ENCODE measurements at places on chromosomes 1 and 21.

GRCh38 chr1:89816366-89816765 lies 4.5 kb upstream of the LRRC8D start:
- no peak for DNase-seq

GRCh38 chr21:45801989-45802388 lies 158.5 kb downstream of the PCBP3 start:
- DNase-seq, result peak; percentile 42

GRCh38 chr1:230334447-230334837 lies 91.7 kb downstream of the PGBD5 start:
- no peak for DNase-seq

GRCh38 chr1:11156441-11156840 lies 32.7 kb upstream of the ANGPTL7 start:
- no peak for DNase-seq

DNA sequence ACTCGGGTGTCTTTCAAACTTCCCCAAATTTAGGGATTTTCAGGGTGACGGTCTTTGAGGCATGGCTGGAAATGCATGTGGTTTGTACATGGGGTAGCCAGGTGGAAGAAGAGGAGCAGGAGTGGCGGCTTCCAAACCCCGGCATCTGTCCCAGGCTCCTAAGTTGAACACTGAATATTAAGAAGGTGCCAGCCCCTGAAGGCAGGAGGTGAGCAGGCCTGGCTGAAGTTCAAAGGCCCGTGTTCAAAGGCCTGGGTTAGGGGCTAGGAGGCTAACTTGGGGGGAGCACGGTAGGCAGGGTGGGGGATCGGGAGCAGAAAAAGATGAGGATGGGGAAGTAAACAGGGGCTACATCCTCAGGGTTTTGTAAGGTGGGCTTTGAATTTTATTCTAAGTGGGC lies 42.8 kb downstream of the ELK4 start:
- DNase-seq, result no peak

- no peak for DNase-seq
Observed at GRCh38 chr1:3842912-3843311, 14.1 kb downstream of the CEP104 start.

- DNase-seq, result peak; percentile 55
Observed at GRCh38 chr1:184222652-184223052, 164.2 kb upstream of the C1orf21 start.

GRCh38 chr1:112708002-112708448 lies 1.1 kb upstream of the RHOC start:
- no peak for DNase-seq

DNA sequence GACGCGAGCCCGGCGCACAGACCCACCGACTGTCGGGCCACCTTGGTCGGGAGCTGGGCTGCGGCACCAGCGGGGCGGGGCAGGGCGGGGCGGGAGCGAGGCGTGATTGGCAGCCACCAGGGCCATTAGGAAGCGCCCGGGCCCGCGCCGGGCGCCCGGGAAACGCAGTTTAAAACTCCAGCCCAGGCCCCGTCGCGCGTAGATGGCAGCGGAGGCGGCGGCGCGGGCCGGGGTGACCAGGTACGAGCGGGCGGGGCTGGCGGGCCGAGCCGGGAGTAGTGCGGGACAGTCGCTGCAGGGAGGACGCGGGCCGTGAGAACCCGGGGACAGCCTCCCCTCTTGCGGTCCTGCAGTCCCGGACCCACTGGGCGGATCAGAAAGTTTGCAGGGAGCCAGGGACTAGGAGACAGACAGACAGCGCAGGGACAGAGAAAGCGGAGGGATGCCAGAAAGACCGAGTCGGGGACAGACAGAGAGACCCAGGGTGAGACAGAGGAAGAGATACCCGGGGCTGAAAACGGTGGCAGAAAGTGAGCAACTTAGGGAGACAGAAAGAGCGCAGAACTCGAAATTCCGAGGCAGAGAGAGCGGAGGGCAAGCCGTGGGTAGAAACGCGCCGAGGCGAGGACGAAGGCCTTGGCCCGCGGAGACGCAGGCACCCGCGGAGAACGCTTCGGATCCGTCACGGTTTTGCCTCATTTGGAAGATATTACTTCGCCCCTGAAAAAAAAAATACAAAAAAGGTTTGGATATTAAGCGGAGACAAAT lies at the start of gene DMBX1:
TSS of gene DMBX1 (plus strand) at position 199 of the 768 bp plus-strand sequence. CDS start 17,175 bp downstream, outside the sequence.
- DNase-seq, result peak; percentile 59

- DNase-seq, result peak; percentile 40
Observed at GRCh38 chr1:204523605-204524215, 7.5 kb downstream of the MDM4 start.

DNA sequence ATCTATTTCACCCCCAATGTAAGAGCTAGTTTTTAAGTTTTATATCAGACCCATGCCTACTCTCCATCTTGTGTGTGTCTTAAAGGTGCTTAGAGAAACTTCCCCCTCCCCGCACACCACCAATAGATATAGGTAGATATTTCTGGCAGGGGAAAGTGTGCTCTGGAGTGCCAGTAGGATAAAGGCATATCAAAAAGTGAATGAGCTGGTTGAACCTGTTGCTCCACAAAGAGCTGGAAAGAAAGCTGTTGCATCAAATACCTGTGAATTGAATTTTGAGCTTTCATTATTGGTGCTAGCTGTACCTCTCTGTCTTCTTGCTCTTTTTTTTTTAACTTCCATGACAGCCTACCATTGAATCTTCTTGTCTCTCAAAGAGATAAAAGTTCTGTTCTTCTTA lies 32.8 kb downstream of the ARID1A start:
- DNase-seq, result no peak

- DNase-seq, result no peak
Observed at GRCh38 chr1:59664166-59664565, 150.6 kb upstream of the HOOK1 start.

DNA sequence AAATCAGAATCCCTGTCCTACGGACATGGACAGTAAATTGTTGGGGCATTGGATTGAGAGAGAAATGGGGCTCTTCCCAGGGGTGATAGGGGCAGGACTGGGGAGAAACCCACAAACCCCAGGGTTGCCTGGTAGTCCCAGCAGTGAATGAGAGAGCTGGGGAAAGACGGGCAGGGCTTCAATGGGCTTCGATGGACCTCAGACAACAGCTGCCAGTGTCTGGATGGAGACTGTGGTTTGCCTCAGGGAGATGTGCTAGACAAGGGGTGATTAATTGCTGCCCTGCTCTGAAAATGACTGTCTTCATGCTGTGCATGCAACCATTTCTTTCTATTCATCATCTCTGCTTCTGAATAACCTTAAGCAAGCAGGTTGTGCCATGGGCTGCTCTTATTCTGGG lies 7.4 kb downstream of the GPR25 start:
- no peak for DNase-seq

GRCh38 chr21:15333136-15333710 lies 268.4 kb upstream of the NRIP1 start:
- no peak for DNase-seq

DNA sequence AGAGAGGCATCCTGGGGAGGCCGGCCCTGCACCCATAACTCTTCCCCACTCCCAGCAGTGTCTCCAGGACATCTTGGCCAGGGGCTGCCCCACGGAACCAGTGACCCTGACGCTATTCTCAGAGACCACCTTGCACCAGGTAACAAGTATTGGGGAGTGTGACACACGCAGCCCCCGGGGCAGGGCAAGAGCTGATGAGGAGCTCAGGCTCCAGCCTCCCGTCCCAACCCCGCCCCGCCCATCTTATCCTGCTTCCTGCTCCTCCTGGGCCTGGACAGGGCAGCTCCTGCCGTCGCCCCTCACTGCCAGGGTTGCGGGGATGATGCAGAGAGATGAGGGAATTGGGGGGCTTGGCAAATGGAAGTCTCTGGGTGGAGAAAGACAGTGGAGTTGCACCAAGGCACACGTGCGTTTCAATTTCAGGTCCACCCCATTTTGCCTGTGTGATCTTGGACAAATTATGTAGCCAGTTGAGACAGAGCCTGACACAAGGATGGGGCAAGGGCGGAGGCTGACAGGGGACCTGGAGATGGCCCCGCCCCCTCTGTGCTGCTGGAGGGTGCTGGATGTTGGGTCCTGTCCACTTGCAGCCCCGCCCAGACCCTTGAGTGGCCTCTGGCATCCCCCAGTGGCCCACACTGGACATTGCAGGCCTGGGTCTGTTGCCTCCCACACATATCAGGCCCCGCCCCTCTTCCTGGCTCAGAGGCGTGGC lies 10.7 kb downstream of the CLCNKA start:
- DNase-seq, result peak; percentile 94

- no peak for DNase-seq
Observed at GRCh38 chr1:222048094-222048595, 306.3 kb upstream of the DUSP10 start.

GRCh38 chr1:206925106-206925736 lies 3.5 kb upstream of the FCMR start:
- DNase-seq, result peak; percentile 73

DNA sequence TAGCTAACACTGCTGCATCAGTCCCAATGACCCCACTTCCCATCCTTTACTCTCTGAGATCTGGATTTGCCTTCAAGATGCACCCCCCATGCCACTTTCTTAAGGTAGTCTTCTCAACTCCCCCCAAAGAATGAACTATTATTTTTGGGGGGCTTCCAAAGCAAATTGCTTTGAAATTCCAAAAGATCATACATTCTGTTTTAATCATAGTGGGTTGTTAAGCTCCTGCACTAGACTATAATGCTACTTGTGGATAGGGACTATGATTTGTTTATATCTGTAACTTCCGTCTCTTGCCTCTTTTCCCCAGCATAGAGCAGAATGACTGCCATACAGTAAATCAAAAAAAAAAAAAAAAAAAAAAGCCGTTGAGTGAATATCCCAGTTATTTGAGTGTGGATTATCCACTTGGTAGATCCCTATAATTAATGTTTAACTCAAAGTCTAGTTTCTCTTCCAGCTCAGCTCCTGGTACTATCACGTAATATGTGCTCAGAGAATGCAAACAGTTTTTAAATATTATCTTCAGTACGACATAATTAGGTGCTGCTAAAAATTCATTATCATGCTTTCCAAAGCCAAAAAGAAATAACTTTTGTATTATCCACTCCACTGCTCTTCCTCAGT lies 26.9 kb downstream of the KIRREL1 start:
- no peak for DNase-seq

DNA sequence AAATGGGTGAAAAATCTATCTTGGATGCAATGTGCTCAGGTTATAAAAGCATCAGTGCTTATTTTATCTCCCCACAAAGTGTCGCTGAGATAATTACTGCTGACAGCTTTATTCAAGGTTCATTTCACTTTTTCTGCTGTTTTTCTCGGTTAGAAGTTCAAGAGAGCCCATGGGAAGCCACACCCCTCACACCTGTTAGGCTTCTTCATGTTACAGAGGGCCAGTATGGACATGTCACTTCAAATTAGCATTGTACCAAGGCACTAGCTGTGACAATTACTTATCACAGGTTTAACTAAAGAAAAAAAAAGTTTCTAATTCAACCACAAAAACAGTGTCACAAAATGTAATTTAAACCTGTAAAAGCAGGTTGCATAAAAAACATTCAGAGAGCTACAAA lies 187.3 kb upstream of the DMRTA2 start:
- peak; percentile 48 for DNase-seq

DNA sequence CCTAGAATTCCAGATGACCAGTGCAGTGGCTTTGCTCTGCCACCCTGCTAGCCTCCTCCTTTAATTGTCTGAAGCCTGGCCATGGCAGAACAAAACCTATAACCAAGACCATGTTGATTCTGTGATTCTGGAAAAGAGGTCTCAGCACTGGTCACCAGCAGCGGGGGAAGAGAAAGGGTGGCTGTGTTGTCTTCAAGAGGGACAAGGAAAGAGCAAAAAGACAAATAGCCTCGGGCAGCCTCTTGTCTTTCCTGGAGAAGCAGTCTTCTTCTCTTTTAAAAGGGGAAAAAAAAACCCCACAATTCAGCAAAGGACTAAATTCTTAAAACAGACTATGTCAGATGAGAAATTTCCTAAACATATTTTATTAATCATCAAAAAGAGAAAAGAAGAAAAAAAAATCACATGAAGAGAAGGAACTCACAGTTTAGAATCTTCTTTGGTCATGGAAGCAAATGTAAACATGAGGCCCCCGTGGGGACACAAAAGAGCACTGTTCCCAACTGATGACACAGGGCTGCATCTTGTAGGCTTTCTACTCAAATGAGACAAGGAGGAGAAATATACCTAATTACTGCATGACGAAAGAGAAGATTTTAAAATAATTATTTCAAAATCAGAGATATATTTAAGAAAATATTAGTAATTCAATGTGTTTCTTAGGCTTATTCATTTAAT lies 36.3 kb upstream of the RAP1GAP start:
- no peak for DNase-seq

- no peak for DNase-seq
Observed at GRCh38 chr1:154622503-154623039, 14.6 kb upstream of the ADAR start.

GRCh38 chr21:34613679-34614627 lies 960 bp downstream of the RCAN1 start:
- no peak for DNase-seq

- no peak for DNase-seq
Observed at GRCh38 chr1:19770436-19771190, 29.1 kb downstream of the TMCO4 start.

All from RPMI8226 (cell line).